ENCODE measurements at places on chromosomes 3 and 15.
A peak's percentile ranks its signal among the peaks of the same experiment; 100 is the strongest.

DNA sequence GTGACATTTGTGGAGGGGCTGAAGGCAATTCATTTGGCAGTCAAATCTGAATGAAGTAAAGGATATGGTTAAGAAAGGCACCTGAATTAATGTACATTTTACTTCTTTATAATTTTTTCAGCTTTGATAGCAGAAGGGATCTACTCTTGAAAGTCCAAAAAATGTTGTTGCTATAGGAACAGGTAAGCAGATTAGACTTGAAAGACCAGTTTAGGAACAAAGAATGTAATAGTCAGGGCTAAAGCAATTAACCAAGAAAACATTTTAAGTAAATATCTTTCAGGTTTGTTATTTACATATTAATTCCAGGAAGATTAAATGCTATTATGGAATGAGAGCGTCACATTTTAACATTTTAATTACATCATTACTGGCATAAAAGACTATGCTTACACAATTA lies 1.1 kb downstream of the ATP13A4 start:
- DNase-seq, result no peak

GRCh38 chr15:84818261-84819131 lies 1.3 kb downstream of the ALPK3 start:
- no peak for DNase-seq

DNA sequence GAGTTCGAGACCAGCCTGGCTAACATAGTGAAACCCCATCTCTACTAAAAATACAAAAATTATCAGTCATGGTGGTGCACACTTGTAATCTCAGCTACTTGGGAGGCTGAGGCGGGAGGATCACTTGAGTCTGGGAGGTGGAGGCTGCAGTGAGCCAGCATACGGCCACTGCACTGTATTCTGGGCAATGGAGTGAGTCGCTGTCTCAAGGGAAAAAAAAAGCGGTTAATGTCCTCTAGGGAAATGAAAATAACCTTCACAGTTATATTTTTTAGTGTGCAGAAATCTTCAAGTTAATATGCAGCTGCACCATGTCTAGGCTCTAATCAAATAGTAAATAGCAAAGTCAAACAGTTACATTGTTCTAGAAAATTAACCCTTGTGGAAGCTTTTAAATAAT lies 14.8 kb downstream of the CEP19 start:
- no peak for DNase-seq

DNA sequence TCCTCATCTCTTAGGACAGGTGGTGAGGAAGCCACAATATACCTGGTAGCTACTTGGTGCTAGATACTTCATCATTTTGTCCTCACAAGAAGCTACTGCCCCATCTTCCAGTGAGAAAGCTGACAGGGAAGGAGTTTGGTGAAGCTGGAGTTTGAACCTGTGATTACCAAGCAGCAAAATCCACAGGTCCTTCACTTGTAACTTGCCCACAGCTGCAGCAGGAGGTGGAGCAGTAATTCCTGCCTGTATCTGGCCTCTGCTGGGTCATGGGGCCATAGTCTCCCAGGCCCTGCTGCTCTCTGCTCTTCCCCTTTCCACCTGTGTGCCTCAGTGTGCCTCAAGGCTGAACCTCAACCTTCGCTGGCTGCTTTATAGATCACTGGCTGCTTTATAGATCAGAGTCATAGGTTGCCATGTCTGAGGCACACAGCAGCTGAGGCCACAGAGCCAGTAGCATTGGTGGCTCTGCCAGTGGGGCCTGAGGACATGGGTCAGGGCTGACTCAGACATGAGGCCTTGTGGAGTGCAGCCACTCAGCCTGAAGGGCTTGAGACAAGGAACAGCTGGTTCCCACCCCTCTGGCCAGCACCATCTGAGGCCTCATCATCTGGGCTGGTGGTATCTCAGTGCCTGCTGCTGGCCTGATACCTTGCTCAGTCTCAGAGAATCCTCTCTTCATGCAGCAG lies 11.1 kb upstream of the CHRNB4 start:
- DNase-seq, result no peak

GRCh38 chr3:30747771-30748281 lies 141.4 kb downstream of the TGFBR2 start:
- DNase-seq, result no peak

DNA sequence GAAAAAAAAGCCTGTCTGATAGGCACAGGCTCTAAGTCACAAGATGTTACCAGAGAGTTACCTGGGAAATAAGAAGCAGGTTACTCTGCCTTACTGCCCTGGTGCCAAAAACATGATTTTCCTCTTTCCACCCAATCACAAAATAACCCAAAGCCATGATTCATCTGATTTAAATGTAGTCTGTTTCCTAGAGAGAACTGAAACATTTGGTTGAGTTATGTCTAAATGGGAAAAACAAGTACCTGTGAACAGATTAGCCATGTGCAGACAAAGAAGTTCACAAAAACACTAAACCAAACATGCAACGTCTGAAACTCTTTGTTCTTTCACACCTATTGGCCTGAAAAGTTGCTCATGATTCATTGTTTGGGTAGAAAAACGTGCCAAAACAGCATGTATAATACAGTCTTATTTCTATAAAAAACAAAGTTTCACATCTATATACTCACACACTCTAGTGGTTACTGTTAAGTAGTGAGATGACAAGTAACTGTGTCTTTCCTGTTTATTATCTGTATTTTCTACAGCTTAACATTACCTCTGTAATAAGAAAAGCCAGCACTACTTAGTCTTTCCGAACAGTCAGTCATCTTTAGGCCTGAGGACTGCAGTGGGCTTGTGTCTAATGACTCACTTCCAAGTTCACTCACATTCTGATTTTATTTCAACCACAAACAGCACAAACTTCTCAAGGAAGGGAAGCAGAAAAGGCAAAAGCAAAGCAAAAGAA lies 30.2 kb downstream of the FAM174B start:
- DNase-seq, result no peak

DNA sequence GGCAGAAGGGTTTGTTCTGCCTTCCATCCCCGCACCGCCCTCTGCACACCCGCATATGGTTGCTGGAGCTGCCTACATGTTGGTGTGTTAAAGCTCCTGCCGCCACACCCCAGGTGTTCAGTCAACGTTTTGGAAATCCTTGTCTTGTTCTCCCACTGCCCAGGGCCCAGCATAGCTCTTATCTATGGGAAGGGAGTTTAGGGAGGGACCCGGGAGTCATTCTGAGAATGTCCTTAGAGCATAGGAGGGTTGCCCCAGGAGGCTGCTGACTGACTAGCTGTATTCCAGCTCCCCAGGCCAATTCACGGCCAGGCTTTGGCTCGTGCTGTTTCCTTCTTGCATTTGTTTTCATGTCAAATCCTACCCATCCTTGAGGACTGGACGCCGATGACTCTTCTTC lies 46.8 kb downstream of the MAGEF1 start:
- no peak for DNase-seq

- no peak for DNase-seq
Observed at GRCh38 chr3:98151241-98151640, 4.0 kb downstream of the OR5H14 start.

DNA sequence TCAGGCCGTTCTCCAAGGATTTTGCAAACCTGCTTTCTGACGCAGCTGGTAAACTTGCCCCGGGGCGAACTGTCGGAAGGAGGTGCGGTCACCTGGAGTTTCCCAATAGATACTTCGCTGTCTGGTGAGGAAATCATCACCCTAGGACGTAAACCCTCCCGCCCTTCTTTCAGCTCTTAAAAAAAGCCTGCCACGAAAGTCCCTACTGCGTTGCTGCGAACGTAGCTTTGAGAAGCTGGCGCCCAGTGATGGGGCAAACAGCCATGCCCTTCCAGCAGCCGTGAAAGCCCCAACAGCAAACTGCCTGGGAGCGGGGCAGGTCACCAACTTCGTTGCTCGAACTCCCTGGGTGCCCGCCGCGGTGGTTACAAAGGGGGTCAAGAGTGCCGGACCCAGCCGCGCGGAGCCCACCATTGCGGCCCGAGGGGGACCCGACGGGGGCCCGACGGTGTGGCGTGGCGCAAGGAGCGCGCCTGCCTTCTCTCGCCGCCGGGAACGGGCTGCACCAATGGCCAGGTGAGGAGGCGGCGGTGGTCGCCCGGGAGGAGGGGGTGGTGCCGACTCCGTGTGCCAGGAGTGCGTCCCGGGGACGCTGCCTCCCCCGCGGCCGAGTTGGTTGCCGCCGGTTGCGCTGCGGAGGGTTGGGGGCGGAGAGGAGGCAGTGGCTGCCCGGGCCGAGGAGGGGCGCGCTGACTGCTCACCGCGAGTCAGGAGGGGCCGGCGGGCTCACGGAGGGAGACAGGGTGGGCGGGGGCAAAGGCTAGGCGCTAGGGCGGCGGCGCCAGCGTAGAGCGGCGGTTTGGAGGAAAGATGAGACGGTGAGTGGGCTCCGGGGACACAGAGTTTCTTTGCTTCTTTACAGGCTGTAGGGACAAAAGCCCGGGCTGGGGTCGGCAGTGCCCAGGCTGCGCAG lies at the start of gene PHLDB2:
Gene PHLDB2, plus strand, starts transcription at position 205 of the 913 bp plus-strand sequence. CDS start 24,813 bp downstream, outside the sequence.
- DNase-seq, result peak; percentile 46

DNA sequence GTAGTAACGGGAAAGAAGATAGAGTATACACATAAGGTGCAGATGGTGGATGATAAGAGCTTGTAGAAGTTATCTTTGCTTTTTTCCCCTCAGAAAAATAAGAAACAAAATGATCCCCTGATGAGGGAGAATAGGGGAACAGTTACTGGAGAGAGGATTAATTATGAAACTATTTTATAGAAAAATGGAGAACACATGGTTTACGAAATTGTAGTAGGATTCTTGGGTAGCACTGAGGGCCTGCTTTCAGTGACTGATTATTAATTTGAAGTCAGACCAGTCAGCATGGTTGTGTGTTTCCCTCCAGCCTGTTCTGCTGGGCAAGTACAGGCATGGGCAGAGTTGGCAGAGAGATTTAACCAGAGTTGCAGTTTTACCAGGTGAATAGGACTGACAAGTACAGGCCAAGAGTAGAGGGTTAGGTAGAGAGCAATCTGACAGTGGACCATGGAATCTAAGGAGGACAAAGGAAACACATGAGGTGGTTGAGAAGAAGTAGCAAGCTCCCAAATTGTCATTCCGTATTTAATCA lies 5.9 kb downstream of the SLC49A4 start:
- no peak for DNase-seq

DNA sequence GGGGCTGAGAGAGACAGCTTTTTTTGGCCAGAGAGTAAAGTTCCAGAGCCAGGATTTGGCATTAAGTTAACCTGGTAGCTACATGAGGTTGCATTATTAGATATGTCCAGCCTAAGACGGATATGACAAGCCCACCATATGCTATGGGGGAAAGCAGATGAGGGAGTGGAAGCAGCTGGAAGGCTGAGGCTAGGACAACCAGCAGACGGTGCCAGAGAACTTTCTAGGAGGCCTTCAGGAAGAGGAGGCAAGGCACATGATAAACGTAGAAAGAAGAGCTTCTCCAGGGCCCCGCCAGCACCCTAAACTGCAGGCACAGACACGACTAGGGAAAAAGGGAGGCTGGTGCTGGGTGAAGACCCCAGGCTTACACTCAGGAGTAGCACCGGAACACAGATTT lies 87.0 kb downstream of the CTNNB1 start:
- DNase-seq, result no peak

Data from activated CD4-positive, alpha-beta T cell treated with anti-CD3 and anti-CD28 coated beads, Interleukin-2, amount 50 U/mL, for 4 hours (primary cell).